ENCODE measurements at places on chromosomes 7 and 10.

GRCh38 chr7:140156460-140157080 is 20.2 kb downstream of the KDM7A start:
- DNase-seq: no peak

- DNase-seq: no peak
Measured at GRCh38 chr10:6543431-6544005, 36.6 kb downstream of the PRKCQ start.

- DNase-seq: peak; percentile 55
Measured at GRCh38 chr10:29392376-29393021, 103.6 kb downstream of the LYZL1 start.

DNA sequence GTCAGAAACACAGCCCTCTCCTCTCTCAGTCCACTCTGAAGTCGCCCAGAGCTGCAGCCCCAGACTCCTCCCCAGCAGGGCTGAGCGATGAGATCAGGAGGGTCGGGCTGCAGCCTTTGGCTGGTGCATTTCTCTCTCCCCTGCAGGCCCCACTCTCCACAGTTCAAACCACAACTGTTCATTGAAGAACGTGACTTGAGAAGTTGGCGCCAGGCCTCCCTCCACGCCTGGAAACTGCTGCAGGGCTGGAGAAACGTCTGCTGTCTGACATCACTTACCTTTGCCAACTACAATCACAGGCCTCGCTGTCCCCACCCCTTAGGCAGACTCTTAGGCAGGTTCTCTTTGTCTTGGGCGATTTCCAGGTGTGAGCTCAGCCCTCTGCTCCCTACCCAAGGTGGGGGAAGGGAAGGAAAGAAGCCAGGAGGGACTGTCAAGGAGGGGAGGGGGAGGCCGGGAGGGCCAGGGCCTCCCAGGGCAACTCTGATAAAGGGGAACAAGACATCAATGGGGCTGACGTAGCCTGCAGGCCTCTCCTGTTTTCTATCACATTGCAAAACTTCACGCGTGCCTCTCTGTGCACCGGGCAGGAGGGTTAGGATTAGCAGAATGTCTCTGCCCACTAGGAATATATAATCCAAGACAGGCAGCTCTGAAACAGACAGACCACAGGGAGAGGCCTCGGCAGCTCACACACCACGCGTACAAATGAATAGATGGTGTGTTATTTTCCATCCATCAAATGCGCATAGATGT is 32.7 kb downstream of the CALML5 start:
- peak; percentile 92 for DNase-seq

GRCh38 chr7:116455009-116455408 is 44.5 kb upstream of the CAV2 start:
- DNase-seq: no peak

- no peak for DNase-seq
Measured at GRCh38 chr7:128899392-128899791, 11.1 kb downstream of the KCP start.

DNA sequence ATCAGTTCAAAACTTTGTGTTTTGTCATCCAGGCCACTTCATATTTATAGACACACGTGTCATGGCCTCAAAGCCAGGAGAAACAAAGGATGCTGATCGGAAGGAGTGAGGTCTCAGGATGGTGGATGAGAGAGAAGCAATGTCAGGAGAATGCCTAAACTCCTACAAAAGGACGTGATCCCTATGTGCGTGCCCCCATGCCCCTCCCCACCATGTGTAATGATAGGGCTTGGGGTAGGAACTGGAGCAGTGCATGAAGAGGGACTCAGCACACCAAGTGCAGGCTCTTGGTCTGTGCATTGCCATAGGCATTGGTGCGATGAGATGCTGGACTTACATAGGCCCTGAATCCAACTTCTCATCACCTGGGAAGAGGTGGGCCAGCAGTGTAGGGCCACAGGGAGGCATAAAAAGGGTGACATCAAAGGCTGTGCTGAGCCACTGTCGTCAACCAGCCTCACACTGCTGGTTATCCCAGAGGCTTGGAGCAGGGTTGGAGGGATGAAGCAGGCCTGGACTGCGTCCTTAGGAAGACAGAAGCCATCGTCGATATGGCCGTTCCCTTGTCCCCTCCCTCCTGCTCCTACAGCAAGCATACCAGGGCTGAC is 46.9 kb upstream of the GDF10 start:
- DNase-seq: no peak

DNA sequence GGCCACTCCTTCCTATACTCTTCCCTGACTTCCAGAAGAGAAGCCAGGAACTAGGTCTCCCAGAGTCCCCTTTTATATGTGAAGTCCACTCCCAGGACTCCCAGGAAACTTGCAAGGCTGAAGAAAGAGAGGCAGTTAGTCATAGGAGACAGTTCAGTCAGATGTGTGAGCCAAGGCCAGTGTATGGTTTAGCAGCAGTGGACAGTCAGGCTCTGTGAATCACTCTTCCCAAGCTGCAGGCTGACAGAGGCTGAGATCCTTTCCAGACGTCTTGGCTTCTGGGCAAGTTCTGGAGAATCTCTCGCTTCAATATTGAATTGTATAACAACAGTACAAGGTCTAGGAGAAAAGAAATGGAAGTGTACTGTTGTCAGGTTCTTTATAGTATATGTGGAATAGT is 26.9 kb downstream of the BLVRA start:
- peak; percentile 90 for DNase-seq

DNA sequence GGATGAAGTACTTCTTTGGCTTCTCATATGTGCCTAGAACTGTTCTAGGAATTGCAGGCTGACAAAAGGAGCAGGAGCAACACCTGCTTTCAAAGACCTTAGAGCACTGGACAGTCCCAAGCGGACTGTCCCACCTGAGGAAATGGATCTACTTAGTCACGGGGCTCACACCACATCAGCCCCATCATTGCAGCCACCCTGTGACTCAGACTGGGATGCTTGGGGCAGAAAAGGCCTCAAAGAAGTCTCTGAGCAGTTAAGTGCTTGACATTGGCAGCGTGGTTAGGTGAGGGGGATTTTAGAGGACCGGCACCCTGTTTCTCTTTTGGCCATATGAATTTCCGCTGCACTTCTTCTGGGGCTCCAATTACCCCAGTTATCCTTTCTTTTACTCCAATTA is 256.6 kb downstream of the USP6NL start:
- no peak for DNase-seq

DNA sequence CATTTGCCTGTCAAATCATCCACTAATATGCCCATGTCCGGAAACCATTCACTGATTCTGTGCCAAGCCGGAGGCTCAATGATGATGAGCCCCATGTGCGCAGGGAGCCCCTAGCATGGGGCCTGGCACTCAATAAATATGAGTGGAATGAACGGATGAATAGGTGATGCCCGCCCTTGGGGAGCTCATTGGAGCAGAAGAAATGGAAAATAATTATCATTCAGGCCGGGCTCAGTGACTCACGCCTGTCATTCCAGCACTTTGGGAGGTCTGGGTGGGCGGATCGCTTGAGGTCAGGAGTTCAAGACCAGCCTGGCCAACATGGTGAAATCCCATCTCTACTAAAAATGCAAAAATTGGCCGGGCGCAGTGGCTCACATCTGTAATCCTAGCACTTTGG is 11.0 kb downstream of the RHBDD2 start:
- DNase-seq: peak; percentile 23

- DNase-seq: no peak
Measured at GRCh38 chr10:29839826-29840515, 205.2 kb upstream of the SVIL start.

DNA sequence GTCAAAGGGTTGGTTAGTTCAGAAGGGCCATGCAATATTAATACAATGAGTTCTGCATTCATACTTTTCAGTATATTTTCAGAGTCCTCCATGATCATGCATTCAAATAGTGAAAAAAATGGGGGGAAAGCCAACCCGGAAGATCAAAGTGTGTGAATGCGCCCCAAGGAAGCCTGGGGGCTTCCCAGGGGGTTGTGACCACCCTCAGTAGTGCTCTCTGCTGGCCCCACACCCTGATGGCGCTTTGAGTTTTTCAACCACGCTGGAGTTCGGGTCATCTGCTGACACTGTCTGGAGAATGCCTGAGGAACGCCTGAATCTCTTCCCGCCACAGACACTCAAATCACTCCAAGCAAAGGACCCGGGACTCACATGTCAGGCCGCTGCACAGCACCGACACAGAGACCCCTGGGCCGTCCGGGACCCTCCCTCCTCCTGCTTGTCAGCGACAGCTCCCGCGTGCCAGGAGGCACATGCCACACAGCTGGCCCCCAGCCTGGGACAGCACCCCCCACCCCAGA is 1.0 kb downstream of the TNS3 start:
- DNase-seq: peak; percentile 29

- DNase-seq: no peak
Measured at GRCh38 chr7:43937444-43937843, 11.2 kb downstream of the UBE2D4 start.

DNA sequence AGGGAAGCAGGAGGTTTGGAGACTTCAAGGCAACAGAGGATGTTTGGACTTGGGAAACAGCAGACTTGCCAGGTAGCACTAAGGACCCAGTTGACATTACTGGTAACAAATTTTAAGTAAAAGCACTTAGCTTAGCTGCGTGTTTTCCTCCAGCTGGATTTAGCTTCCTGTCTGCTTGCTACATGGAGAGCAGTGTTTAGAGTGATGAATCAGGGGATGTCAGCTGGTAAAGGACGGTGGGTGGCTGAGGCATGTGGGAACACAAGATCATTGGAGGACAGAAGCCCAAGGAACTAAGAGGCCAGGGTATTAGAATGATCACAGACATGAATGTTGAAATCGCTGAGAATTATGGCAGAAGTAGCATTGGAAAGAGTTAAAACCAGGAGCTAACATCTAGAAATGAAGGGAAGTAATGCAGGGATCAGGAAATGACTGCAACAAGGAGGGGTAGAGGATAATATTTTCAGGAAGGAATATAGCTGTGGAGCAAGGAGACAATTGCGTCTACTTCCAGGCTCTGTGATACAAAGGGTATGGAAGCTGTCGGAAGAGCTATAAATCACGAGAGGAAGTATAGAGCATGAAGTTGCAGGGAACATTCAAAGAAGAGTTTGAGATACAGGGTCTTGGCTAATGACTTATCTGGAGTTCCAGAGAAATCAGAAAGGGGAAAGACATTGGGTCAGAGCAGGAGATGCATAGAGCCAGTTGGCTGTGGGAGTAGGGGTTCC is 34.4 kb downstream of the CALD1 start:
- DNase-seq: no peak

- no peak for DNase-seq
Measured at GRCh38 chr7:105905910-105906568, 29.6 kb upstream of the ATXN7L1 start.

DNA sequence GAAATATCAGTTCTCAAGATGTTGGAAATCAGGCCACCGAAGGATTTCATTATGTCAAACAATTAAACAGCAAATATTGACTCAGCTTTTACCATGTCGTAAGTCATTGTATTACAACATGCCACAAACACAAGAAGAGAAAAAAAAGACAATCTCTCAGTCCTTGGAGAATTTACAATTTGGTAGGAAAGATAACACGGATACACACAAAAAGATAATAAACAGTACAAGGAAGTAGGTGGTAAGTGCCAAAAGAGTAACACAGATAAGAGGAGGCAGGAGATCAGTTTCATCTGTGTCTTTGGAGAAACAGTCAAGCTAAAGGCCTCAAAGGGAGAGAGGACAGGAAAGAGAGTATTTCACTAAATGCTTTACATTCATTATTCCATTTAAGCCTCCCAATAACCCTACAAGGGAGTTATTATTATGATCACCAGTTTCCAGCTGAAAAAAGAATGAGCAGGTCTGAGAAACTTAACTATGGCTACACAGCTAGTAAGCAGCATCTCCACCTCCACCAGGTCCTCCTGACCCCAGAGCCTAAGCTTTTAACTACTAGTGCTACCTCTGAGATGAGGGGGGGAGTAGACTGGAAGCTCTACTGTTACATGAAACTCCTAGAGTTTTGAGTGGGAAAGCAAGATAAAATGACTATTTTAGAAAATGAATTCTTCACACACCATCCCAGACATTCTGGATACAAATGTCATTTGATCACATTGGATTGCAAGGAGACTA is 13.9 kb upstream of the DNAJC1 start:
- DNase-seq: no peak

DNA sequence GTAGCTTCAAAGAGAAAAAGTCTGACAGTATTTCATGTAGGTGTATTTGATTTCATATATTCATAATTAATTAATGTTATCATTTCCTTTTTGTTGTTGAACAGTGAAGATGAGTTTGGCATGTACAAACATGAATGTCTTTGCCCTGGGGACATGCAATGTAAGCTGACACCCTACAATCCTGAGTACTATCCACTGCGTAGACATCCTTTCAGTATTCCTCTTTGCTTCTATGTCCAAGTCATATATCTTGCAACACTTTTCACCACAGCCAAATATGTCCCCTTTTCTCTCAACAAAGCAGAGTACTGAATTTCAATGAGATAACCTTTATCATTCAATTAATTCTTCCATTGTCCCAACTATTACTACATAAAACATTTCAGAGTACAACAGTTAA is 93.6 kb downstream of the GPR37 start:
- DNase-seq: no peak

DNA sequence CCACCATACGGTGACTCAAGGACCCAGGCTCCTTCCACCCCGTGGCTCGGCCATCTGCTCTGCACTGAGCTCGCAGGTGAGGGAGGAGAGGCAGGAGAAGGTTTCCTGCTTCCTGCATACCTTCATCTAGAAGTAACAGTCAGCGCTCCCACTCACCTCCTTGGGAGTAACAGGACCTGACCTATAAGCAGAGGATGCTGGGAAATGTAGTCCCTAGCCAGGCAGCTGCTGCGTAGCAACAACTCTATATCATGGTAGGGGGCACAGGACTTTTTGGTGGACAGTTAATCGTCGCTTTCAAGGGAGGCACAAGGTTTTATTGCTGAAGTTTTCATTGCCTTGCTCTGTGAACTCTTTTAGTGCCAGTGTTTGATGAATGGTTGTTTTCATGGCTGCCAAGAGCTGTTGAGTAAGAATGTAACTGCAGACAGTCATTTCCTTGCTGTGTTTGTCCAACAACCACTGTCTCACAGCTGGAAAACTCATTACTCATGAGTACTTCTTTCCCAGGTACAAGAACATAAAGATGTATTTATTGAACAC is 10.2 kb upstream of the ZFYVE27 start:
- peak; percentile 79 for DNase-seq

DNA sequence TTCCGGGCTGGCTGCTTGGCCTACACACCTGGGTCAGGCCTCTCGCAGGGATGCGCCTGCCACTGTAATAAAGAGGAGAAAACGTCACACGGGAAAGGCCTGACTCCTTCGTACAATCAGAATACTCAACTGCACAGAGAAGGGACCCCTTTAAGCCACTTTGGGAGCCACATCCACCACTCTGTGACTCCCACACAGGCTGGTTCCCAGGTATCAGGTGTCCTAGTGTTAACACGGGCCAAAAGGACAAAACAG is 5.8 kb upstream of the ZNF736 start:
- no peak for DNase-seq
